ENCODE measurements at places on chromosomes 2 and 18.

- no peak for DNase-seq
Measured at GRCh38 chr2:138782383-138782782, 2.2 kb upstream of the NXPH2 start.

- DNase-seq, result no peak
Measured at GRCh38 chr18:32761231-32761630, 11.6 kb downstream of the KLHL14 start.

GRCh38 chr2:74119339-74119738, 28.4 kb downstream of the BOLA3 start:
- DNase-seq, result no peak

DNA sequence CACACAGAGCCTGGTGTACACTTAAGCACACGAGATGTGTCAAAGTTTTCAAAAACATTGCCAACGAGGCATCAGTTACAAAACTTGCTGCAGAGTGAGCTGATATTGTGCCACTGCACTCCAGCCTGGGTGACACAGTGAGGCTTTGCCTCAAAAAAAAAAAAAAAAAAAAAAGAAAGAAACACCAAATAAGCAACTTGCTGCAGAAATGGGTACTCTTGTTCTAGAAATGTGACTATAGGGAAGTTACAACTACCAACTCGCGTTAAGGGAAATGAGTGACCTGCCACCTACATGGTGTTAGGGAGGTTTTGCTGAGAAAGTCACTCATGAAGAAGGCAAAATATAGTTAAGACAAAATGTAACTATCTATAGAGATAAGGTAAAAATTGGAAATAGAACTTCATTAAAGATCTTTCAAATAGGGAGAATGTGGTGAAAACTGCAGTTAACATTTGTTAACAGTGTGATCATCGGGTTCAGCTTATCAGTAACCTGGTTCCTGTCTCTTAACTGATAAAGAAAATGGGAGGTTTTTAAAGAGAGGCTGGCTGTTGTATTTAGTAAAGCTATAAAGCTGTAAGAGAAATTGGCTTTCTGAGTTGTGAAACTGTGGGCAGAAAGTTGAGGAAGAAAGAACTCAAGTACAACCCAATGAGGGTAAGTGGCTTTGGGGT, at the start of gene IL1RL1:
Gene IL1RL1, plus strand, starts transcription at position 600 of the 677 bp plus-strand sequence. CDS start 26,702 bp downstream, outside the sequence.
- no peak for DNase-seq

Data from stimulated activated CD4-positive, alpha-beta T cell treated with anti-CD3 and anti-CD28 coated beads, Interleukin-1b, Interleukin-23, amount 100 ng/mL, for 4 hours (primary cell).